ENCODE measurements at places on chromosomes 2 and 18. TPM values are rescaled to one million over a fixed set of nuclear protein-coding genes. Genes with fewer than 3 reads are reported as not detected.
A peak's percentile ranks its signal among the peaks of the same experiment; 100 is the strongest.

DNA sequence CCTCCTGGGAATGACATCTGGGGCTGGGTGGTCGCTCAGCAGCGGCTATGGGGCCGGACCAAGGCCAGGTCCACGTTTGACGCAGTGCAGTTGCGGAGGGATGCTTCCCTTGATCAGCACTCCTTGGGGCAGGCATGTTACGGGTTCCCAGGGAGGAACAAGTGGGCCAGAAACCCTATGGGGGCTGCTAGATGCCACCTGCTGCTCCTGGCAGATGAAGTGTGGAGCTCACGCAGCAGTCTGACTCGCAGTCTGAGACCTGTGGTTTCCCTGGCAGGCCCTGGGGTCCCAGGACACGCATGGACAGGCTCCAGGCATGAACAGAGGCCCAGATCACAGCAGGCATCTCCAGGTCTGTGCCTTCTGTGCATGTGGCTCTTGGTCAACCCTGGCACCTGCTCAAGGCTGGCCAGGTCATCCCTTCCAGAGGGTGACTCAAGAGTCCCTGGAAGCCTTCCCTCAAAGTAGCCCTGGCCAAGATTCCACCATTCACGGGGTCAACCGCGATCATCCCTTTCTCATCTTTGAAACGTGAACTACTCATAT lies 20.0 kb downstream of the KCNF1 start:
- no peak for DNase-seq

DNA sequence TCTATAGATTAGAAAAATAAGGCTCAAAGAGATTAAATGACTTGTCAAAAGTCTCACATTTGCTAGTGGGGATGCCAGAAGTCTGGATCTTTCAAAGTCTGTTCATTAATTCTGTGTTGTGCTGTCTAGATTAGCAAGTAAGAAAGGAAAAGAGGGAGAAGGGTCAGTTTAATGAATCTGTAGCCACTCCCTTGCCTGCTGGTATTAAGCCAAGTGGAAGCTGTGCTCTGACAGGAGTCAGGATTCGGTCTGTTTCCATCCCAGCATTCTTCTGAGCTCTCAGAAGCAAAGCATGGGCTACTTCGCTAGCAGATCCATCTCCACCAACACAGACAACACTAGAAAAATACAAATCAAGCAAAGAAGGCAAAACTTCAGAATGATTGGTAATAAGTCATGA lies 98.5 kb downstream of the CERKL start:
- DNase-seq: no peak

DNA sequence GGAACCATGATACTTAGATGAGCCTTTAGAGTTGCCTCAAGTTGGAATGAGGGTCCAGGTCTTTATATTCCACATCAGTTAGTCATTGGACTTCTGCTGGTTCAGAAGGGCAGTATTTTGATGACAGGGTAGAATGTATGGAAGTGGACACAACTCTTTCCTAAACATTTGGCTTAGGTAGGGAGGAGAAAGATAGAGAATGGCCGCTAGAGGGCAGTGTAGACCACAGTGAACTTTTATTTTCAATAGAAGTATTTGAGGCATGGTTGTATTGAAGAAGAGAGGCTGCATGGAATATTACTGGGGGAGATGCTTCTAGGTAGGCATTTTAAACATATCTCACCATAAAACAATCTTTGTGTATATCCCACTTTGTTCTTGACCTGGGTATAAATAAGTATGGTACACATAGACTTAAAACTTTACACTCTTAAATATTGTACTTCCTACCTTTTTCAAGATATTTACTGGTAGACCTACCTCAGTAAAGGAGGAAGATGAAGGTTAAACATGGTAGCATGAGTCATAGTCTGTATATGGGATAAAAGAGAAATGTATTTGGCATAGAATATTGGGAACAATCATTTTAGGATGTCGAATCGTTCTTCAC lies 497.6 kb upstream of the FAM98A start:
- no peak for DNase-seq

- DNase-seq: no peak
Observed at GRCh38 chr2:137838255-137839092, 125.8 kb upstream of the HNMT start.

DNA sequence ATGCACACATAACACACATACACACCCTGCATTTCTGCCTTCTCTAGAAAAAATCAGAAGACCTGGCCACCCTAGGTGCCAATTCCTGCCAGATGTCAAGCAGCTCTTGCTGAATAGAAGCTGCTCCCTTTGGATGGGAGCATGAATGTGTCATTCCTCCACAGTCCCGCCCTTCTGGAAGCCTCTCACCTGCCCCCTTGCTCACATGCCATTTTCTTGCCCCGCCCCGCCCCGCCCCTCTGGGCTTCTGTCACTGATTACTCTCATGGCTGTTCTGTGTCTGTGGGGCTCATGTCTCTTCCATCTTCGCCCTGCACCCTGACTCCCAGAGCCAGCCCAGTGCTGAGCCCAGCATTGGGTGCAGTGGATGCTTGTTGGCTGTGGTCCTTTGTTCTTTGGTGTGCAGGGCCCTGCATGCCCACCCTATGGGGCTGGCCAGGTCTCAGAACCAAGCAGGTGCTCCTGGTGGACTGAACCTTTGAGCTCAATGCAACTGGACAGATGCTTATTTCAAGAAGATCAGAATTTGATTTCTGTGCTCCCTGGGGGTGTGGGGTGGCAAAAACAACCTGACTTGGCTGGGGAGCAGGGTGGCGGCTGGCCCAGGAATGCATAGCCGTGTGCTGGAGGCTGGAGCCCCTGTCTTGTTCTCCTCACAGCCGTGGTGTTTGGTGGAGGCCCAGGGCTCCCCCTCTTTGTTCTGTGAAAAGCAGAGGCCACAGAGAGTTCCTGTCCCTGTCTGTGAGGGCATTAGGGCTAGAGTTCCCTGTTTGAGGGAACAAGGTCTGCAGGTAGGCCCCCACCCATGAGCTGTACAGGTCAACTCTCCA lies 140.6 kb upstream of the GLI2 start:
- DNase-seq: no peak

DNA sequence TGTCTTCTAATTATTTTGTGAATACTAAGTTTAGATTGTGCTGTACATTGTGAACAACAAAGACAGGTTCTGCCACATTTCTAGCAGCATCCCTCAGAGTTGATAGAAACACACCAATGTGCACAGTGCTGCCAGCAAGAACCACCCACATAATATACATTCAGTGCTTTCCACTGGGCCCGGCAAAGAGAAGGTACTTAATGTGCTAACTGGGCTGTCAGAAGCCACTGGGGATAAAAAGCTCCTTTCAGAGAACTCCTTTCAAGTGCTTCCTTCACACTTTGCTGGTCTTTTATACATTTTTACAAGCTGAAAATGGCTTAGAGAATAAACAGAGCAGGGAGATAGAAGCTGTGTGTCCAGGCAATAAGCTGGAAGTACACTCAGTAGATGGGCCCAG lies 58.0 kb upstream of the CAPN13 start:
- DNase-seq: no peak

GRCh38 chr2:138881126-138881525 lies 100.9 kb upstream of the NXPH2 start:
- DNase-seq: no peak

- DNase-seq: no peak
Observed at GRCh38 chr2:144162652-144163051, 357.3 kb downstream of the ZEB2 start.

- peak; percentile 85 for DNase-seq
Observed at GRCh38 chr18:78725426-78725825, 254.2 kb upstream of the SALL3 start.

The AGAP1 gene
- total RNA-seq: 26.5 TPM

The ADRA2B gene
- 1.2 TPM for total RNA-seq

The SULT1C4 gene
- total RNA-seq: 2.1 TPM
